ENCODE measurements at places on chromosomes 6 and 20. TPM values are rescaled to one million over a fixed set of nuclear protein-coding genes. Genes with fewer than 3 reads are reported as not detected.

SNRPB2 gene
- 119 TPM for total RNA-seq

PRKN gene
- total RNA-seq: not detected

SLC2A10 gene
- not detected for total RNA-seq

FRS3 gene
- 2.5 TPM for total RNA-seq

ETV7 gene
- total RNA-seq: 0.13 TPM

TMEM244 gene
- not detected for total RNA-seq

GJA10 gene
- not detected for total RNA-seq

SNAP25 gene
- 22.0 TPM for total RNA-seq

CTAGE9 gene
- not detected for total RNA-seq

REM1 gene
- total RNA-seq: not detected

GMPR gene
- total RNA-seq: 0.54 TPM
